Tibial artery (tissue), 4 donors: ENCODE measurements at places on chromosomes 6 and 20.

DNA sequence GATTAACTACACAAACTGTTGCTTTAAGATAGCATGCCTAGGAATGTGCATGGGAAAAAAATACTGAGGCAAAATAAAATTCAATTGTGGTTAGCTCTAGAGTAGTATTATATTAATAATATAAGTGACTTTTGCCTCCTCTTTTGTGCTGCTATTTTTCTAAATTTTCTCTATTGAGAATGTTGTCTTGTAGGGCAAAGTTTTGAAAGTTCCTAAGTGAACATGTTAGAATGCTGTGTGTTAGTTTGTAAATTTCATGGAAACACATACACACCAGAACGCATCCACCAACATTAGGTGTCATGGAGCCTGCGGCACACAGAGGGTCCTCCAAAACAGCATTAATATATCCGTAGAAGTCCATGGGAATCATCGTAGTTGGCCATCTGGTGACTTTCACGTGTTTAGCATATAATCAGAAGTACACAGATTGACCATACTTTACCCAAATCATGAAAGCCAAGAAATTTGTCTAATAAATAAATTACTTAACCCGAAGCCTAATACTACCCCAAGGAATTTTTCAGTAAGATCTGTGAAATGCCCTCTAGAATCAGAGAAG is 25.6 kb downstream of the ARHGAP18 start:
- no peak for DNase-seq

DNA sequence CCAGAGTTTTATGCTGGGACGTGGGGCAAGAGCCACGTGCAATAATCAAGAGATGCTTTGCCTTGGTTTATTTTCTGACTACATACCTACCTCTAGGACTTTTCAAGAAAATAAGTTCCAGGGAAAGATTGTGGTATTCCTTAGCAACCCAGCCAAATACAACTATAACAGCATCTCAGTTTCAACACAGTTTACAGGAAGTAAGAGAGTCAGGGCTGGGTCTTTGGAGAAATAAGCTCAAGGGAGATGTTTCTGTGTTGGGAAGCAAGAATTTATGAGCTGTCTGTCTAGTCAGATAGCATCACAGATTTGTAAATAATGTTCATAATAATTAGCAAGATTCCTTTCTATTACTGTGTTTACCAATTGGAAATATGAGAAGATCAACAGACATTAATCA is 35.1 kb downstream of the MAP3K5 start:
- no peak for DNase-seq

- no peak for DNase-seq
These were observed 237.1 kb downstream of the ANKRD60 start for GRCh38 chr20:57991211-57991881.

- DNase-seq: no peak
These were observed 30.9 kb upstream of the ASXL1 start for GRCh38 chr20:32327087-32327681.

- DNase-seq: peak; percentile 82
These were observed 102.6 kb downstream of the IBTK start for GRCh38 chr6:82144852-82145340.

DNA sequence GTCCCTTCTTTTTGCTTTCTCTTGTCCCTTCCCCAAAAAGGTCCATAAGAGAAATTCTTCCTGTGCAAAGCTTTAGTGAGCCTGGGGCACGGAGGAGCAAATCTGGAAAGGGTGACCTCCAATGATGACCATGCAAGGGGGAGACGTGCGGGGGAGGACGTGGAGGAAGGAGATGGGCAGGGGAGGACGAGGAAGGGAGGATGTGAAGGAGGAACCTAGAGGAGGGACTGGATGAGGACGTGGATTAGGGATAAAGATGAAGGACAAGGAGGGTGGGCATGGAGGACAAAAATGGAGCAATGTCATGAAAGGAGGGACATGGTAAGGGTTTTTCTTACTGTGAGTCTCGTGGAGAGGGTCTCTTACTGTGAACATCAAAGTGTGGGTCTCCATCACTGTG is 139.5 kb downstream of the ERMARD start:
- DNase-seq: no peak

GRCh38 chr20:37498066-37498665 is 22.9 kb upstream of the NNAT start:
- DNase-seq: no peak

GRCh38 chr20:19070681-19071445 is 141.6 kb upstream of the SLC24A3 start:
- no peak for DNase-seq

DNA sequence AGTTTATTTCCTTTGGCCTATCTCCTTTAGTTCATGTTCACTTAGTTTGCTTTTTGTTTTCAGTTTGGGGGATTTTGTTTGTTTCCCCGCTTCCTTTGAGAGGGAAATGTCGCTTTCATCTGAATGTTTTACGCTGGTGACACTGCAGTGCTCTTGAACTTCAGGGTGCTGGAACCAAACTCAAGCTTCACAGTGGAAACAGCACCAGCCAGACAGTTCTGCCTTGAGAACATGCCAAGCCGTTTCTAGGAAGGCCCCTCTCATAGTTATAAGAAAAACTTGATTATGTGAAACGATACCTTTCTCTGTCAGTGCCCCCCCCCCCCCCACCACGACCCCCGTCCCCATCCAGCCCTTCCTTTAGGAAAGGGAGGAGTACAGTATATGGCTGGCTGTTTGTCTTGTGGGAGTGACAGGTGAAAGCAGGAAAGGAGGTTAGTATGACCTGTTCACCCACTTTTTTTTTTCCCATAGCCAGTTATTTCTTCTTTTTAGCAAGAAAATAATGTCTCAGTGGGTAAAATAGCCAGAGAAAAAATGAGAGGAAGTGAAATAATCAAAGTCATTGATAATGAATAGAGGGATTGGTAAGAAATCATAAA is 130.1 kb downstream of the LRRC1 start:
- no peak for DNase-seq

GRCh38 chr6:25899123-25899522 is 25.1 kb upstream of the SLC17A3 start:
- no peak for DNase-seq

GRCh38 chr6:137094411-137095008 is 49.7 kb upstream of the IL20RA start:
- DNase-seq: peak; percentile 74

DNA sequence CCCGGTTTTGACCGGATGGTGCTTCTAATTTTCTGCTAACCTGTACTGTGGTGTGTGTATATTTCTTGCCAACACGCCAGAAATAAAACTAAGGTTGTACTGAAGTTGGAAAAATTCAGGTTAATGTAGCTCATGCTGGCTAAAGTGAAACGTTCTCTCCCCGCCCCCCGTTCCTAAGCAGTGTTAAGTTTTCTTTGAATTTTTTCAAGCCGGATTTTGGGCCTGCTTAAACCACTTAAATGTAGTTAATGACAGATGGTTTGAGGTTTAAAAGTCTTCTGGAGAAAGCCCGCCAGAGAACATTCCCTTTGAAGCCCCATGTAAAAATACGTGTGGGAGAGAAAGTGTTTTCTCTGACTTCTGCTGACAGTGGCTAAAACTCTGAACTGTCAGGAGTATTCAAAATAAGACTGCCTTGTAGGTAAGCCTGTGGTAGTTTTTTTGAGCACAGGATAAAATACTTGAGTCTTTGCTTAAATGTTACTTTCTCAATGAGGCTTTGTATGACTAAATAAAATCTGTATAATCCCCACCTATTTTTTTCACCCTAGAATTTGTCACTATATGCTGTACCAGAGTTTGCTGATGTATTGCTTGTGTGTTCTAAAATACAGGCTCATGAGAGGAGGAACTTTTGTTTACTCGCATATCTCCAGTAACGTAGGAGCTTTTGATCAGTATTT is 101.3 kb downstream of the OR2B2 start:
- DNase-seq: no peak

GRCh38 chr6:112188906-112189305 is 65.5 kb downstream of the LAMA4 start:
- no peak for DNase-seq

DNA sequence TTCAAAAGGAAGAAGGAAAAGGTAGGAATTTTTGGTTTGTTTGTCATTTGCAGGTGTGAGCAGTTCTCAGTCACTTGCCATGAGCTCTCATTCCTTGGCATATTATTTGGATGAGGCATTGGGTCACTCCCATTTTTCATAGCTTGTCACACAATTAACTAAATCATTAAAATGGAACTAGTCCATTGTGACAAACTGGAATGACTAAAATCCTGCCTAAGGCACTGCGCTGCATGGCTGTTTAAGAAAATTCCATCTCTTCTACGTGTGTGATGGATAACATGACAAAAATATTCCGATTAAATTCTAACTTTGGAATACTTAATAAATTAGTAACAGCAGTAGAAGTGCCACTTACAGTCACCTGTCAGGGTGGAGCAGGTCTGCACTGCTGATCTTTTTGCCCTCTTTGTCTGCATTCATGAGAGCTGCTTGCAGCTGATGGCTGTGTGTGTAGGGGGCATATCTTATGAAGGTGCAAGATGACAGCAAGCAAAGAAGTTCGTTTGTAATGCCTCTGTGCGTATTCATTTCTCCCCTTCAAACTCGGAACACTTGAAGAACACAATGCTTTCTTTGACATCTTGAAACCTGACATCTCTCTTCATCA is 1292.6 kb upstream of the MAP3K7 start:
- no peak for DNase-seq

GRCh38 chr6:101760843-101761621 is 367.5 kb downstream of the GRIK2 start:
- peak; percentile 21 for DNase-seq

DNA sequence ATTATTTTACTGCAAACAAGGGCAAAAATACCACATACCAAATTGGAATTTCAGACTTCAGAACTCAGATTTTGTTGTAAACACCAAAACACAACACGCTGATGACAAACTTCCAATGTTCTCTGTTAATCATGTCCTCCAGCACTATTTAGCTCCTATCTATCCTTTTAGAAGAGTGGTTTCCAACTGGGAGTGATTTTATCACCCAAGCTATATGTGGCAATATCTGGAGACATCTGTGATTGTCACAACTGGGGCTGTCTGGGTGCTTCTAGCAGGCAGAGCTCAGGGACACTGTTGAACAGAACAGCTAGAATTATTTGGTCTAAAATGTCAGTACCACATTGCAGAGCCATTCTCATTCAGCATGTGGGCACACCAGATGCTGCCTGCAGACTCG is 244.6 kb downstream of the FOXC1 start:
- DNase-seq: no peak

GRCh38 chr6:51562198-51562597 is 525.2 kb downstream of the PKHD1 start:
- no peak for DNase-seq

- DNase-seq: no peak
These were observed 640 bp downstream of the NFS1 start for GRCh38 chr20:35698298-35699126.

- no peak for DNase-seq
These were observed 7.6 kb downstream of the ENPP4 start for GRCh38 chr6:46137387-46137786.

DNA sequence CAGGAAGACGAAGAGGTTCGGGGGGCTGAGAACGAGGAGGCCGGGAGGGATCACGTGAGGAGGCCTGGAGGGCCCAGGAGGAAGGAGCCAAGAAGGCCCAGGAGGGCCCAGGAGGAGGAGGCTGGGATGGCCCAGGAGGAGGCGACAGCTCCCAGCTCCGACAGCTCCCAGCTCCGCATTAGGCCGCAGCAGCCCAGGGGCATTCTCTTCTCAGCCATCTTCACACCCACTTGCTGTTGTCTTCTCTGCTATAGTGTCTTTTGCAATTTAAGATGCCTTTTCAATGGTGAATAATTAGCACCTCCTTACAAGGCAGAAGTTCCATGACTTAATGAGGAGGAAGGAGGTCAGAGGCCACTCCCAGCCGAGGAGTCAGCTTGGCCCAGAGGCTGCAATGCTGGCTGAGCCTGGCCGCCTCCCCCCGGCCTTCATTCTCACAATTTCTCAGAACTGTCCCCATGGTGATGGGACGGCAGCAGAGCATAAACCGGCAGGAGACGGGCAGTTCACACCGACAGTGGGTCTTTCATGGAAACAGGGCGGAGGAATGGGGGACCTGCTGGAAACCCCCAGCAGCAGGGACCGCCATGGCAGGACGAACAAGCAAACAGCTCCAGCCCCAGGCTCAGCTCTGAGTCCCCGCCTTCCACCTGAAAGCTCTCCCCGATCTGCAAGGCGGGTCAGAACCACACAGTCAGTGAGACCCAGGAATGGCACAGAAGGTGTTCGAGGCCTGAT is 45.1 kb downstream of the WDR27 start:
- no peak for DNase-seq

- no peak for DNase-seq
These were observed 66.6 kb upstream of the CCN6 start for GRCh38 chr6:111987295-111987694.

- DNase-seq: peak; percentile 56
These were observed 316.0 kb downstream of the QKI start for GRCh38 chr6:163730246-163731210.

DNA sequence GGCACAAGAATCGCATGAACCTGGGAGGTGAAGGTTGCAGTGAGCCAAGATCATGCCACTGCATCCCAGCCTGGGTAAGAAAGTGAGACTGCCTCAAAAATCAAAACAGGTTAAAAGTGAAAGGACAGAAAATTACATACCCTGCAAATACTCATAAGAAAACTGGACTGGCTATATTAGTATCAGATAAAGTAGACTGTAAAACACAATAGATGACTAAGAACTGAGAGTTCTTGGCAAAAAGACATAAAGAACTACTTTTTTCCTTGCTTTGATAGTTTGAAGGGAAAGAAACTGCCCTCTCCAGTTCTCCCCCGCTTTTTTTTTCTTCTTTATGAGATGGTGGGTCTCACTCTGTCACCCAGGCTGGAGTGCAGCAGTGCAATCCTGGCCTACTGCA is 17.0 kb downstream of the SNX3 start:
- DNase-seq: no peak

- no peak for DNase-seq
These were observed 12.8 kb downstream of the ZDHHC14 start for GRCh38 chr6:157393669-157394327.

DNA sequence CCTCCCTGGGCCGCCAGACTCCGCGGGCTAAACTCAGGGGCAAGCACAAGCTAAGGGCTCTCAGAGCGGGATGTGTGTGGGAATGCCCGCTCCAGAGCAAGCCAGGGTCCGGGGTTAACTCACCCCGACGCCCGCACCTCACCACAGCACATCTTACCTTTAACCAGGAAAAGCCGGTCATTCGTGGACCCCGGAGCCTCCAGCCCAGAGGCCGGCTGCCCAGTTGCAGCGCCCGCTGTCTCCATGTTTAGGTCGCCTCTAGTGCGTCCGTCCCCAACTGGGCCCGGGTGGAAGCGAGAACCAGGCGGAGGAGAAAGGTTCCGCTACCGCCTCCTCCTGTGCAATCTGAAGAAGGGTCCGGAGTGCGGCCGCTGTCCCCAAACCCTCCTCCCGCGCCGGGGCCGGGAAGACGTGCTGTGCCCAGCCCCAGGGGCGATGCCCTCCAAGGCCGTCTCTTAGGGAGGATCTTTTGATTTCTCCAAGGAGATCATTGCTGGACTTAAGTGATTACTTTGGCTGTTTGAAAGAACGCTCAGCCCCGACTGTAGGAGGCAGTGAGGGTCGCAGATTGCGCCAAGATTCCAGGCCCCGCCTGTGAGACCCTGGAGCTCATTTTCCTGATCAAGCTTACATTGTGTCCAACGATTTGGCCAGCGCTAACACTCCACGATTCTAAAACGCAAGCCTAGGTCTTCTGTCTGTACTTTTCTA is at the start of gene TMEM242:
Gene TMEM242, minus strand, starts transcription at position 265 of the 711 bp plus-strand sequence. Its CDS starts 20 bp downstream, at position 245.
- peak; percentile 91 for DNase-seq
